ENCODE measurements at places on chromosomes 13 and 19. TPM values are rescaled to one million over a fixed set of nuclear protein-coding genes. Genes with fewer than 3 reads are reported as not detected.

UPK1A gene
- total RNA-seq: not detected

DAND5 gene
- not detected for total RNA-seq

KL gene
- not detected for total RNA-seq

COL5A3 gene
- total RNA-seq: 3.7 TPM

PRTN3 gene
- total RNA-seq: not detected

CDC42EP5 gene
- total RNA-seq: 37.1 TPM

TTYH1 gene
- total RNA-seq: 0.63 TPM

FOSB gene
- total RNA-seq: 19.0 TPM

CGB8 gene
- 0.37 TPM for total RNA-seq

TTC9B gene
- not detected for total RNA-seq

RGL3 gene
- total RNA-seq: not detected

ZMYM5 gene
- 7.8 TPM for total RNA-seq

TEX101 gene
- not detected for total RNA-seq

TBXA2R gene
- not detected for total RNA-seq

KCNC3 gene
- 0.14 TPM for total RNA-seq

MYO1F gene
- total RNA-seq: 0.07 TPM

GFY gene
- not detected for total RNA-seq

GPR12 gene
- total RNA-seq: not detected

SLC7A9 gene
- total RNA-seq: not detected

LGALS14 gene
- not detected for total RNA-seq

POLR2E gene
- total RNA-seq: 251 TPM

IGFL3 gene
- total RNA-seq: 0.88 TPM

HIF3A gene
- total RNA-seq: 0.49 TPM

PSG6 gene
- total RNA-seq: not detected

EXOC3L2 gene
- 0.46 TPM for total RNA-seq

ALG5 gene
- total RNA-seq: 33.9 TPM

ZNF844 gene
- 0.56 TPM for total RNA-seq

NXNL1 gene
- total RNA-seq: not detected

CIC gene
- total RNA-seq: 65.0 TPM

ZNF534 gene
- not detected for total RNA-seq

ZNF14 gene
- 2.2 TPM for total RNA-seq

ATXN8OS gene
- not detected for total RNA-seq

ZIM2 gene
- not detected for total RNA-seq

THAP8 gene
- total RNA-seq: 6.8 TPM

FBXO27 gene
- total RNA-seq: 9.2 TPM

ATP4B gene
- total RNA-seq: not detected

Data from airway epithelial cell (primary cell).